ENCODE measurements at places on chromosomes 1 and 21.

GRCh38 chr21:15112858-15113257, 48.1 kb upstream of the NRIP1 start:
- DNase-seq = no peak

GRCh38 chr1:225259542-225259941, 168.3 kb downstream of the LBR start:
- DNase-seq = no peak

DNA sequence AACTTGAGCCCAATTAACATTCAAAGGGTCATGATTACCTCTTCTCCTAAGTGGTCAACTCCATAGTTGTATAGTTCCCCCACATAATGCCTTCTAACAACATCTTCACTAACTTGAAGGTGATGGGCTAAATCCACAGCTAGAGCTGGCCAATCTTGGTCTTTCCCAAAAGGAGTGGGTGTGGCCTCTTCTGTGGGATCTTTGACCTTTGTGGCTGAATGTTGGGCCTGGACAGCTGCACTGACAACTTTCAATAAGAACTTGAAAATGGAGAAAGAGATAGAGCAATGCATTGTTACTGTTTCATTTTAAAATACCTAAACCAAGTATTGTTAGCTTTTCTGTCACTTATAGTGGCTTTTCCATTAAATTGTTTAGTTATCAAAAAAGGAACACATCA, 59.2 kb downstream of the IARS2 start:
- DNase-seq = no peak

GRCh38 chr1:86156566-86157455, at the start of gene COL24A1:
TSS of gene COL24A1 (minus strand) at chr1:86156772. CDS start at chr1:86156396, 376 bp downstream.
- peak; percentile 35 for DNase-seq

DNA sequence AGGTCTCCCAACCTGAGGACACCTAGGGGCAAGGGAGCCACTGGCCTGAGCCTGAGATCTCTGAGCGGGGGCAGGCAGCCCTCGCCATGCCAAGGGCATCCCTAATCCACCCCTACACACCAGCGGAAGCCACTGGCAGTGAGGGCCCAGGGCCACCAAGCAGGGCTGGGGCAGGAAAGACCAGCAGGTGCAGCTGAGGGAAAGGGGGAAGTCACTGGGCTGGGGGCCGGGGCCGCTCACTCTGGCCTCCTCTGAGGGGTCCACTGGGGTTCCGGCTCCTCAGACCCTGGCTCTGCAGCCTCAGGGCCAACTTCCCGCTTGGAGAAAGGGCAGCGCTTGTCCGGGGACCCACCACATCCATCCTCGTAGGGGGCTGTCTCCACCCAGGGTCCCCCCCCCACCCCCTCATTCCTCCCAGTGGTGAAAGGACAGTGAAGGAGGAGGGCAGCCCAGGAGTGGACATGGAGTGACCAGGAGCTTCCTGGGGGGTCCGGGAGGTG, 42.5 kb upstream of the ACTRT2 start:
- DNase-seq = no peak

GRCh38 chr1:223718850-223719249, 6.5 kb downstream of the CAPN2 start:
- DNase-seq = no peak

All from AG08395 (cell line).